Stimulated activated CD8-positive, alpha-beta memory T cell treated with anti-CD3 and anti-CD28 coated beads, Interleukin-15, amount 100 ng/mL, for 1 hour (primary cell): ENCODE measurements at places on chromosomes 12 and 14.

DNA sequence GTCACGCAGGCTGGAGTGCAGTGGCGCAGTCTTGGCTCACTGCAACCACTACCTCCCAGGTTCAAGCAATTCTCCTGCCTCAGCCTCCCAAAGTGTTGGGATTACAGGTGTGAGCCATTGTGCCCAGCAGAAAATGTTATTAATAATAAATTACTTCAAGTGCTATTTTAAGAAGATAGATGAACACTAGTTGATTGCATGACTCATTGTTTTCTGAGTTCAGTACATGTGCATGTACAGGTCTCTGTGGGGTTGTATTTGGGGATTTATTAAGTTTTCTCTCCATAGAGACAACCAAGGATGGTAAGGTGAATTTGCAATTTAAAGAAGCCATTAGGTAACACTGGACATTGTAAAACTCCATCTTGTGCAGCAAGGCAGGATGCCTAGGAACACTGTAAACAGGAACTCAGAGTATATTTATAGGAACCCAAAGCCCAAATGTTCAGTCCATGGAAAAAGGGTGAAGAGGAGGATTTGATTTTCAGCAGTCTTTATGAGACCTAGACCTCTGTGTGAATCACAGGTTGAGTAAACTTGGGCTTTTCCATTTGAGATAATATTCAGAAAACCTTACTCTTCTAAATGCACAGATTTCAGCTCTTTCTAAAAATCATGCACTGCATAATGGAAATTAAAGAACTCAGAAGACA lies 49.3 kb upstream of the TMPO start:
- DNase-seq: no peak

DNA sequence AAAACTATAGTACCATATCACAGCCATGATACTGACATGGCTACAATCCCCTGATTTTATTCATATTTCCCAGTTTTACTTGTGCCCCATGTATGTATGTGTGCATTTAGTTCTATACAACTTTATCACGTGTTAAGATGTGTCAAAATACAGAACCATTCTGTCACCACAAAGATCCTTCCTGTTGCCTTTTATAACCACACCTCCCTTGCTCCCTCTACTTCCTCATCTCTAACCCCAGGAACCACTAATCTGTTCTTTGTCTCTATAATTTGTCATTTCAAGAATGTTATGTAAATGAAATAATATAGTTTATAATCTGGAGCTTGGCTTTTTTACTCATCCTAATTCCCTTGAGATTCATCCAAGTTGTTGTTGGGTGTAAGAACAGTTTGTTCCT lies 358.4 kb downstream of the DPF3 start:
- no peak for DNase-seq

DNA sequence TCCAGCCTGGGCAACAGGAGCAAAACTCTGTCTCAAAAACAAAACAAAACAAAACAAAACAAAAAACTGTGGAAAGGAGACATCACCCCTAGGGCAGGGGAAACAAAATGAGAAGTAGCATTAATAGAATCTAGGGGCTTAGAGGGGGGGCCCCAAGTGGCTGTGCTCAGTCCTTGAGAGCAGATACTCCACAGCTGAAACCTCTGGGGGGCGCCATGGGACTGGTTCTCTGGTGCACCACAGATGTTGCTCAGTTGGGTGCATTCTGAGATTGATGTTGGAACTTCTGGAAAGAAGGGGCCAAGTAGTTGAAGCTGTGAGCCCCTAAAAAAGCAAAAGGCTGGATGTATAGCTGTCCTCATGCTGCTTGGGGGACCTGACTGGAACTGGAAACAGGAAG lies 11.8 kb upstream of the SYNE2 start:
- DNase-seq: peak; percentile 54

DNA sequence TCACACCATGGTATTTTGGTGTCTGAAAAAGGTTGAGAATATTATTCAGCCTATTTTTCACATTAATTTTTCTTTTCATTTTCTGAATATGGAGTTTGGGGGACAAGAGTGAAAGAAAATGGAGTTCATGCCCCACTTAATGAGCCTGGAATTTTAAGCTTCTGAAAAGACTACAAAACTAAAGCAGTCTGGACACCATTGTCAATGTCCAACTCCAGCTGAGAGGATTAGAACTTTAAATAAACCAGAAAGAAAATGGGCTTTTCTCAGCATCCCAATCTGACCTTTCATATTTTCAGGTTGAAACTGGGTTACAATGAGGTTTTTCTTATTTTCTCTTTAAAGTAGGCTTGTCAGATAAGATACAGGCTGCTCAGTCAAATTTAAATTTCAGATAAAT lies 207.7 kb downstream of the SLC6A15 start:
- DNase-seq: no peak

DNA sequence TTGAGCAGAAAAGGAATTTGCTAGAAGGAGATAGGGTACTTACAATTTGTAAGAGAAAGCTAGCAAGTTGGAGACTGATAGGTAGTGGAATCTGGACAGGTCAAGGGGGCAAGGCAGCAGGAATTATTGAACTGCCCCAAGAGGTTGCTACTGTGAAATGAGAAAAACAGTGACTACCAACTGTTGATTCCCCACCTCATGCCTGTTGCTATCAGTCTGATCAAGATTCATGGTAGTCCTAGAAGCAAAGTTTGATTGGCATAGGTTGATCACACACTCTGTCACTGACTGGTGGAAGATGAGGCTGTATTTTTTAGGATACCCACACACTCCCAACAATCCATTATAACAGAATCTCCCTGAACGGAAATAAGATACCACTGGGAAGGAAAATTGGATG lies 89.4 kb upstream of the IGF1 start:
- DNase-seq: no peak

- DNase-seq: no peak
These were observed 13.6 kb downstream of the ABCD2 start for GRCh38 chr12:39605996-39606395.

- no peak for DNase-seq
These were observed 50.4 kb downstream of the KCNK10 start for GRCh38 chr14:88272390-88273269.

DNA sequence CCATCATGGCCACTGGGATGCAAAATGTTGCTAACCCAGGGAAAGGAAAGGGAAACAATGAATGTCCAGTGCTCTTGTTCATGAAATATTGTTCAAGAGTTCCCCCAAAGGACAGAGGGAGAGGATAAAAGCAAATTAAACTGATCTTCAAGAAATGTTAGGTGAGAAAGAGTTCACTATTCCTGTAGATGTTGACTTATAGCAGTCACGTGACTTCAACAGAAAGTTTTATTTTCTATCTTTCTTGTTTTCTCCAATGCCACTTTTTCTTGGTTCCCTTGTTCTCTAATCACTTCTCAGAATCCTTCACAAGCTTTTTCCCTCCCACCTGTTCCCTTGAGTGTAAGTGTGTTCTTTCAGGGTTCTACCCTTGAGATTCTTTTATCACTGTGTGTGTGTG lies 245.3 kb downstream of the C12orf42 start:
- DNase-seq: no peak

- DNase-seq: no peak
These were observed 2.8 kb downstream of the IRF2BPL start for GRCh38 chr14:77025744-77026165.

GRCh38 chr14:78633752-78634151 lies 463.6 kb downstream of the NRXN3 start:
- no peak for DNase-seq

DNA sequence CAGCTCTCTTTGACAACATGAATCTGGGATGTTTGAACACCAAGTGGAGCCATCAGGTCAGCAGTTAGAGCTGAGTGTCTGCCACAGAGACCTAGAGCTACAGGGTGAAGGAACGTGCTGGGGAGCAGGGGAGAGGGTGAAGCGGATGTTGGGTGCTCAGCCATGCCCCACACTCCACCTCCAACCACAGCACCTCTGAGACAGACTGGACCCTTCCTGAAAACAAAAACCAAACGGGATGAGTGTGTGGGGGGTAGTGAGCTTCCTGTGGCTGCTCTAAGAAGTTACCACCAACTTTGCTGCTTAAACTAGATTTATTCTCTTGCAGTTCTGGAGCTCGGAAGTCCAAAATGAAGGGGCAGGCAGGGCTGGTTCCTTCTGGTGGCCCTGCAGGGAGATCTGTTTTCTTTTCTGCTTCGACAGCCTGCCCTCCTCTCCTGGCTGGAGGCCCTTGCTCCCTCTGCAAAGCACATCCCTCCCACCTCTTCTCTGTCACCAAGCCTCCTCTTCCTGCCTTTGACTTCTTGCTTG lies 5.6 kb upstream of the GOLGA3 start:
- DNase-seq: no peak

- no peak for DNase-seq
These were observed 29.3 kb upstream of the PNMA1 start for GRCh38 chr14:73743431-73743931.

GRCh38 chr14:94771906-94772490 lies 2.1 kb upstream of the GSC start:
- no peak for DNase-seq

GRCh38 chr14:47961634-47962033 lies 286.2 kb upstream of the MDGA2 start:
- no peak for DNase-seq

GRCh38 chr12:53496752-53497032 lies 2.6 kb downstream of the MAP3K12 start:
- no peak for DNase-seq

DNA sequence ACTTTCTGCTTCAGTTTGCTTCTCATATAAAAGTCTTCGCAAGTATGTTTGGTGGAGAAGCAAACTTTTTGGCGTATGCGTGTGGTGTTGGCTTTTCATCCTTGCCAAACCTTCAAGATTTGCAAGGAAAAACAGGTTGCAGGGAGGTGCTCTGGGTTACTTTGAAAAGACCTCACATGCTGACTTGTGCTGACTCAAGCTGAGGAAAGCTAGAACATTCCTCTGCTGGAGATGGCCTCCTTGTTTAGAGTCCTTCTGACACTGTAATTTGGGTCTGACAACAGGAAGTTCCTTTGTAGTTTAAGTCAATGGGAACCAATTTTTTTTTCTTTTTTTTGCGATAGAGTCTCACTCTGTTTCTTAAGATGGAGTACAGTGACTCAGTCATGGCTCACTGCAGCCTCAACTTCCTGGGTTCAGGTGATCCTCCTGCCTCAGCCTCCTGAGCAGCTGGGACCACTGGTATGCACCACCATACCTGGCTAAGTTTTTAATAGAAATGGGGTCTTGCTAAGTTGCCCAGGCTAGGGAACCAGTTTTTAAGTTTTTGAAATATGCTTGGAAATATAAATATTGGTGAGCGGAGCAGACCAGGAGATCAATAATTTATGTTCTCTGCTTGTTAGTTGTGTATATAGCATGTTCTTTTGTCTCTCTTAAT lies 2.6 kb upstream of the ACACB start:
- DNase-seq: no peak

DNA sequence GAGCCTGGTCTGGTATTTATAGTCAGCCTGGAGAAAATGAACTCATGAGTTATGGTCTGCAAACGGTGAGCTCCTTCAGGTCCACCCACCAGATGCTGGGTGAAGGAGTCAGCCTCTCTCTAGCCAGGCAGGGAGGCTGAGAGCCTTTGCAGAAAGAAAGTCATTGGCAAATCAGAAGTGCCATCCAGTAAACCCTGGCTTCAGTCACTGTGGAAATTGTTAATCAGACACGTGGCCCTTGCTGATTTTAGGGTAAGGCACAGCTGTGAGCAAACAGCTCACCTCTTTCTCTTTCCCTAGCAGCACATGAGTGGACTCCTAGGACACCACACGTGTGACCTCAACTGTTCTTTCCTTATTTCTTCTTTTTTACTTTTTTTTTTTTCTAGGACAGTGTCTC lies 44.9 kb downstream of the CHST11 start:
- DNase-seq: no peak

- peak; percentile 20 for DNase-seq
These were observed 11.7 kb upstream of the NFKBIA start for GRCh38 chr14:35416108-35416750.

GRCh38 chr14:52026901-52027300 lies 37.6 kb downstream of the RTRAF start:
- DNase-seq: no peak

GRCh38 chr12:94110258-94110657 lies 38.1 kb upstream of the PLXNC1 start:
- no peak for DNase-seq

- no peak for DNase-seq
These were observed 120.5 kb downstream of the RIMBP2 start for GRCh38 chr12:130595566-130595965.

- no peak for DNase-seq
These were observed 9.0 kb downstream of the TRHDE start for GRCh38 chr12:72281126-72281525.

GRCh38 chr14:79443602-79444001 lies 767.7 kb downstream of the DIO2 start:
- DNase-seq: no peak

DNA sequence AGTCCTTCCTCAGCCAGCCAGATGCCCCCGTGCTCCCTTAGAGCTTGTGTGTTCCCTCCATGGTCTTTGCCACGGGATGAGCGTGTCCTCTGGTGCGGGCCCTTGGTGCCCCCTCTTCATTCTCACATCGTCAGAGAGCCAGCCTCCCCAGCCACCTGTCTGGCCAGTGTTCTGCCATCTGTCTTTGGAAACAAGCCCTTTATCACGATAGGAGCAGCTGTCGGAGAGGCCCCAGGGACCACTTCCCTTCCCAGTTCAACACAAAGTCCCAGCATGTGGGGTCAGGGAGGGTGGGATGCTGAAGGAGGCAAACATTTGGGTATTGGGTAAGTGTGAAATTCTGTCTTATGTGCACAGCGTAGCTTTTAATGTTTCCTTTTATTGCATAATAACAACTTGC lies 44.5 kb downstream of the DYNC1H1 start:
- DNase-seq: no peak

- DNase-seq: no peak
These were observed 7.9 kb upstream of the OAS3 start for GRCh38 chr12:112930350-112930749.

DNA sequence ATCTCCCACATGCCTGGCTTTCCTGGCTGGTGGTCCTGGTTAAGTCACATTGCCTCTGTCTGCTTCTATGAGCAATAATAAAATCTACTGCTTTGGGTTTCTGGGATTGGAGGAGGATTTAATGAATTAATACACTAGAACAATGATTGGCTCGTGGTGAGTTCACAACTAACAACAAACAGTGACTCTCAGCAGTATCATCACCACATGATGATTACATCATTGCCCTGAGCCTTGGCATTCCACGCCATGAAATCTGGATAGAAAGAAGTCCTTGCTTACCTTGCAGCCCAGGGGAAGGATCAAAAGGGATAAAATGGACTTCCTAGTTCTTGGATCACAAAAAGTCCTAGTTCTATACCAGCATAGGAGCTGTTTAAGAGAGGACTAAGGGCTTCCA lies 1069.0 kb downstream of the VRK1 start:
- no peak for DNase-seq

GRCh38 chr12:38823738-38824137 lies 81.7 kb downstream of the CPNE8 start:
- no peak for DNase-seq

GRCh38 chr12:52236386-52237050 lies 3.5 kb downstream of the KRT7 start:
- DNase-seq: no peak

- DNase-seq: no peak
These were observed 30.3 kb downstream of the NFKBIA start for GRCh38 chr14:35374263-35374712.
